ENCODE measurements at places on chromosomes 12 and 14. TPM values are rescaled to one million over a fixed set of nuclear protein-coding genes. Genes with fewer than 3 reads are reported as not detected.

DNA sequence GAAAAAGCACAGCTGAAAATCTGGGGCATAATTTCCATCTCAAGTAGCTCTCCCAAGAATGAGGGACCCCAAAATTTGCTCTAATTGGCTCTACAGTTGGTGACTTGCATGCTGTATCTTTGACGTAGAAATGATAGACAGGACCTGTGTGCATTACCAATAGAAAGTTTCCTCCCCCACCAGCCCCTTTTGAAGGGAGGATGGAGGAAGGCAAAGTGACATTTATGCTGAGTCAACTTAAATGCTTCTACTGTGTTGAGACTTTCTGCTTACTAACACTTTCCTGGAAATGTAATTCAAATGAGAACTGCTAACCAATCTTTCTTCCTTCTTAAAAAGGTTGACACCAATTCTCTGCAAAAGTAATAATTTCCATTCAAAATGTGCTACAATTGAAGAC, 31.9 kb downstream of the TSPAN8 start:
- no peak for DNase-seq

GRCh38 chr14:81625343-81625742, 91.7 kb upstream of the SEL1L start:
- peak; percentile 1 for DNase-seq

- no peak for DNase-seq
Measured at GRCh38 chr14:65703521-65703920, 291.0 kb downstream of the FUT8 start.

DNA sequence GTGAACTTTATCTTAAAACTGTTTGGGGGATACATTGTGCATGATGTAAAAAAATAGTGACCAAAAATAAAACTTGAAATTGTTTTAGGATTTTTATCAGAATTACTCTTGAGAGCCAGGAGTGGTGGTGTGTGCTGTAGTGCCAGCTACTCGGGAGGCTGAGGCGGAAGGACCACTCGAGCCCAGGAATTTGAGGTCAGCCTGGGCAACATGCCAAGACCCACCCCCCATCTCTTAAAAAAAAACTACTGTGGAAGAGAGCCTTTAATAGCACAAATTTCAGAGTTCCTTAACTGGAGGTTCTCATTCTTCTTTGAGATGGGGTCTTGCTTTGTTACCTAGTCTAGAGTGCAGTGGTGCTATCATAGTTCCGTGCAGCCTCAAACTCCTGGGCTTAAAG, 21.5 kb downstream of the CPSF2 start:
- DNase-seq, result no peak

DNA sequence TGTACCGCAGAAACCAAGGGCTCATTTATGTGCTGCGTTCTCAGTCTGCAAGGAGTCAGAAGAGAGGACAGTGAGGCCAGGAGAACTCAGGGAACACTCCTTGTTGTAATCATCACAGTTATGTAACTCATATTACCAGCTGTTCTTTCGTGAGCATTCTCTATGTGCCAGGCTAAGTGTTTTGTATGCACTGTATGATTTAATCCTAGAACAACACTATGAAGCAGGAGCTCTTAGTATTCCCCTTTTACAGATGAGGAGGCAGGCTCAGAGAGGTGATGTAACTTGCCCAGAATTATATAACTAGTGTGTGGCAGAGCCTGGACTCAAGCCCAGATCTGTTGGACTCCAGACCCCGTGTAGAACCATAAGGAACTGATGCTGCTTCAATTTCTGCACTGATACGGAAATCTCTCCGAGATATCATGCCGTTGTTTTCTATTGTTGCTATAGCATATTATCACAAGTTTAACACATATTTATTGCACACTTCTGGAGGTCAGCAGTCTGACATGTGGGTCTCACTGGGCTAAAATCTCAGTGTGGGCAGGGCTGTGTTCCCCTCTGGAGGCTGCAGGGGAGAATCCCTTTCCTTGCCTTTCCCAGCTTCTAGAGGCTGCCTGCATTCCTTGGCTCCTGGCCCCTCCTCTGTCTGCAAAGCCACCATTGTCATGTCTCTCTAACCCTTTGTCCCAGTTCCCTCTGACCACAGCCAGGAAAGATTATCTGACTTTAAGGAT, 16.3 kb upstream of the CD9 start:
- peak; percentile 66 for DNase-seq

GRCh38 chr14:68587931-68588330, 204.9 kb downstream of the ZFP36L1 start:
- no peak for DNase-seq

- no peak for DNase-seq
Measured at GRCh38 chr12:1330477-1330827, 263.9 kb downstream of the FBXL14 start.

GRCh38 chr12:56338308-56339157, at the start of gene IL23A:
IL23A (plus strand) TSS chr12:56338884; CDS start chr12:56339045, 161 bp downstream.
- DNase-seq, result no peak

DNA sequence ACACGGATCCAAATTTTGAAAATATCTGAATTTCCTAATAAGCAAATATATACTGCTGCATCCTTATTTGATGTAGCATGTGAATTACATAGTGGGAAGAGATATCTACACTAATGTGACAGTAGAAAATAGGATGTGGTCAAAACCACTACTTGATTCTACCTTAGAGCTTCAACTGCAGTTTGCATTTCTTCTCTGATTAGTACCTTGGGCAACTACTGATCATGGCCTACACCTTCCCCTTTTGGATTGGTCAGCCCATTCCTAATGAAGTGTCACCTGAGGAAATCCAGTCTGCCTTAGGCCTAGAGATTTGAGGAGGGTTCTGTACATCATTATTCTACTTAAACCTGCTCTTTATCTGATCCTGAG, 10.7 kb downstream of the LLPH start:
- DNase-seq, result no peak

DNA sequence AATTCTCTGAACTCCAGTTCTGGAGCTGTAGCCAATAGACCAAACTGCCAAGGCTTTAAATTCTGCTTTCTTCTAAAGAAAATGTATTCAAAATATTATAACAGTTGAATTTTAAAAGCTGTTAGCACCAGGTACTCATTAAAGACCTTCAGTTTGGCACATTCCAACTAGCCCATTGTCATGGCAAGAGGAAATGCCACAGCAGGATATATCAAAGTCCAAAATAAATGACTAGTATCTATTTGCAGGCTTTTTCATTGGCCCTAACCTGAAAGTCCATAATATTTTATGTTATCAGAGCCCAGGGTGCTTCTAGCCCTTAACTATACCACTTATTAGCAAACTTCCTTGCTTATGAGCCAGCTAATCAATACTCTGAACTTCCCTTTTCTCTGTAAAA, 3.1 kb upstream of the RIC8B start:
- DNase-seq, result no peak

DNA sequence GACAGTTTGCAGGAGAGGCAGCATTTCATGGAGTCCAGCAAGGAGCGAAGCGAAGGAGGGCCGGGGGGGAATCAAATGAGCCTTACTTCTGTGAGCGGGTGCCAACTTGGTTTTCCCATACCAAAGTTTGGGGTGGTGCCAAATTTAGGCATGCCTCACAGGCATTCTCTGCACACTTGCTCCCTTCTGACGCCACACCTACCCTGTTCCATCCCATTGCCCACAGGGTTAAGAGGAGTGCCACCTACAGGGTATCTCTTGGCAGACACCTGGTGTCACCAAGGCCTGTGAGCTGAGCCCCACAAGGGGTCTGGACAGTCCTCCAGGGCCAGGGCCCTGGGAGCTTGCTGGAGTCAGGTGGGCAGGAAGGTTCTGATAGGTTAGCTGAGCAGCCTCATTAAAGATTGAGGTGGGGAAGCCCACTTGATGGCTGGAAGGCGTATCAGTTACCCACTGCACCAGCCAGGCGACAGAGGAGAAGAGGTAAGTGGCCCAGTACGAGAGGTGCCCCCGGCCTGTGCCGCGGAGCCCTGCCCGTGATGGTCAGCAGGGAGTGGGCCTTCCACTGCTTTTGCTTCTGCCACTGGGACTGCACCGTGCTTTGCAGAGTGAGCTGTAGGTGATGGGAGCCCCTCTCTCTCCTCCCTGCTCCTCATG, 45.2 kb downstream of the DEGS2 start:
- DNase-seq, result no peak

DNA sequence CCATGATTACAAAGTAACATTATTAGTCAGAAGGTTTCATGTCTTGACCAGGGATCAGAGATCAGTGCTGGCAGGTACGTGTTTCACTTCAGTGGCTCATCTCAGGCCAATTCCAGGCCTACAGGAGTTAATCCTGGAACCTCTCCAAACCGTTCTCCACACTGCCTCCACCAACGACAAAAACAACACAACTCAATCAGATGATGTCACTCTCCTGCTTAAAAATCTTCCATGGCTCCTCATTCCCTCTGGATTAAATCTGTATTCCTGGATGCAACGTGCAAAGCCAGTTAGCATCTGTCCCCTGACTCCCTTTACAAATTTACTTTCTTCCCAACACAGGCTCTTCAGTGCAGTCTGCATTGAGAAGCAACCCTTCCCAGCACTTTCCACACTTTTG, 34.3 kb upstream of the TXNRD1 start:
- DNase-seq, result peak; percentile 59

DNA sequence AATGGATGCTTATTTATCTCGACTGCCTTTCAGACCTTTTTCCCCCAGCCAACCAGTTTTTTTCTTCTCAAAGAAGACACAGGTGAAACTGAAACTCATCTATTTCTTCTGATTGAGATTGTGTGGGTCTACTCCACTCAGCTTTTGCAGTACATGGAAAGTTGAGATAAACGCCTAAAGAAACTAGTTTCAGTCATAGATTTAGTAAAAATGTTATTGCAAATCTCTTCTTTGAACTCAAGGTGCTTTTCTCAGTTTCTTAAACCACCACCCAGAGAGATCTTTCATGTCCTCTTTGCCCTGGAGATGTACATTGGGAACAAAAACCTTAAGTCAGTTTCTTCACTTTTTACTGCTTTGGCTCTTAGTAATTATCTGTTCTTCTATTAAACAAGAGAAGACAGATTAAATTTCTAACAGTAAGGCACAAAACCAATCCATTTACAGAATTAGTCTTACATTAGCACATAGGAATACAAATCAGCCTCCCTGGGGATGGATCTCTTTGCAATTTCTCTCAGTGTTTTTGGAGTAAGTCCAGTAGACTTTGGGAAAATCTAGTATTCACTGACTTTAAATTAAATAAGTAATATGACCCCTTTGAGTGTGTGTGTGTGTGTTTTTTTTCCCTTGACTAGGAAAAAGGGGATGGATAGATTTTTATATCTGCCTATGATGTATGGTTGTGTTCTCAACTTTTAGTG, 11.6 kb downstream of the FBXW8 start:
- DNase-seq, result no peak

- no peak for DNase-seq
Measured at GRCh38 chr14:100566119-100566518, 21.1 kb downstream of the BEGAIN start.

GRCh38 chr14:34175574-34175973, 224.7 kb upstream of the EGLN3 start:
- no peak for DNase-seq

DNA sequence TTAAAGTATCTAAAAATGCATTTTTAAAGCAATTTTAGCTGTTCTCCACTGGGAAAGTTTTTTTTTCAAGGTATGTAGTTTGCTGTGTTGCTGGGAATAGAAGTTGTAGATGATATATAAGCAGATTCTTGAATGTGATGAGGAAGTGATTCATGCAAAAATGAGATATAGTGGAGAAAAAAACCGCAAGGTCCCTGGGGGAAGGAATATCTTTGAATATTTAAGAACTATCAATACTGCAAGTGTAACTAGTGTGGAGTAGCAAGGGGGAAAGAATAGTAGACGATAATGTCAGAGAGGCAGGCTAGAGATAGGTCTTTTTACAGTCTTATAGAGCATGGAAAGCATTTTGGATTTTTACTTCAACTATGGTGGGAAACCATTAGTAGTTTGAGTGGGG, 42.5 kb downstream of the PTCSC3 start:
- DNase-seq, result no peak

GRCh38 chr12:6341417-6342139, at the start of gene TNFRSF1A:
TNFRSF1A (minus strand) TSS chr12:6342076; CDS start chr12:6341814, 262 bp downstream.
- DNase-seq, result peak; percentile 88

GRCh38 chr12:42143452-42144157, 1.1 kb downstream of the GXYLT1 start:
- DNase-seq, result no peak

DNA sequence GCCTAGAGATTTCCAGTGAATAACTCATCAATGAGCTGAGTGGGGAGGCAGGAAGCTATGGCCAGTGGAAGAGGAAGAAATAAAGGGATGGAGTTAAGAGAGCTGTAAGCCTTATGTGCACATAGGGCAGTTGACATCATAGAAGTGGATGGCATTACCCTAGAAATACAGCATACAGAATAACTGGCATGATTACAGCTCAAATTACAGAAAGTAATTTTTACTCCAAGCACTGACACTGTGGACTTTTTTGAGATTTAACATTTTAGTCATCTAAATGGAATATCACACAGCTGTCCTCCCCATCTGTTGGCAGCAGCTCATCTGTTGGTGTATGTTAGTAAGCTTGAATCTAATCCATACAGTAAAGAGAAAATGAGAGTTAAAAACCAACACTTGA, 5.4 kb upstream of the IPO8 start:
- DNase-seq, result no peak

- no peak for DNase-seq
Measured at GRCh38 chr14:94058128-94058673, 22.8 kb downstream of the DDX24 start.

DNA sequence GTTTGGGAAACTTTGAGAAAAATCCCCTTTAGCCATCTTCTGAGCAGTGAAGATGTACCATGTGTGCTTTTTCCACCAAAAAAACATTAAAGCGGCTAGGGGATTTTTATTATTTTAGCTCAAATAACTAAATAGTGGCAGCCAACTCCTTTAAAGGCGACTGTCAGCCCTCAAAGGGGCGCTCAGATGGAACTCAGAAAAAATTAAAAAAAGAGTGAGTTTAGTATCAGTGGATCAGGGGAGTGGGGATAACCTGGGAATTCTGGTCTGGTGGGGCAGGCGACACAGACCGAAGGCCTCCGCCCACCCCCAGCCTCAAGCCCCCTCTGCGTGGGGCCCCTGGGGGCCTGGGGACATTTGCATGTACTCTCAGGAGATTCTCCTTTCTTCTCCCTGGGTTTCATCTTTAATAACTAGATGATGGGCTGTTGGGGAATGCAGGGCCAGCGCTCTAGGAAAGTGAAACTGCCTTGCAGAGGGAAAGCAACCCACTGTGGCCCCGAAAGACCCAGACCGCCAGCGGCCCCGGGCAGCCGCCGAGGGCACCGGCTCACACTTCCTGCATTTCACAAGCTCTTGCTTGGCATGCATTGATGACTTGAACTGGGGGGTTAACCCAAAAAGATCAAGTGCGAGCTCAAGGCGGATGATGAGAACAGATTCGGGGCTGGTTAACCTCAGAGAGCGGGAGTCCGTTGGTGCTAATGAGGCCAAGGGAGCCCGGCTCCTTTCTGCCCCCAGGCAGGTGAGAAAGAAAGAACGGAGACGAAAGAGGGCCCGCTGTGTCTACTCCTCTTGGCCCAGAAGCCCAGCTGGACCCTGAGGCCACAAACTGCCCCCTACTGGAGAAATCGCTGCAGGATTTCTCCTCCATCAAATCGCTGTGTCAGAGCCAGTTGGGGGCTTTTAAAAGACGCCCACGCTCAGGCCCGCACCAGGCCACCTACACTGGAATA, 7.3 kb upstream of the BATF start:
- peak; percentile 34 for DNase-seq

Gene INHBC
- total RNA-seq, result not detected

Gene BCL11B
- not detected for total RNA-seq

Gene SOAT2
- not detected for total RNA-seq

Gene SYNDIG1L
- total RNA-seq, result not detected

Gene CELA1
- total RNA-seq, result not detected

Gene ZBTB39
- 4.8 TPM for total RNA-seq

Gene TCTN2
- total RNA-seq, result 12.2 TPM

Gene SRRM4
- not detected for total RNA-seq

Gene CPM
- total RNA-seq, result 23.3 TPM

Gene CLEC1A
- total RNA-seq, result not detected

Gene DGKA
- 34.8 TPM for total RNA-seq

Gene MBIP
- total RNA-seq, result 13.9 TPM

Gene CLEC1B
- total RNA-seq, result not detected

Gene B4GALNT3
- total RNA-seq, result under 0.01 TPM
